Progenitor cell of endocrine pancreas (in vitro differentiated cells): ENCODE measurements at places on chromosomes 5 and 9. TPM values are rescaled to one million over a fixed set of nuclear protein-coding genes. Genes with fewer than 3 reads are reported as not detected.

INSL6 gene
- total RNA-seq, result not detected in 2 replicates

NEURL1B gene
- total RNA-seq, result 4.0 and 4.3 TPM in 2 replicates

TOR1A gene
- total RNA-seq, result 33.1 and 39.0 TPM in 2 replicates

SLC22A4 gene
- total RNA-seq, result 0.48 TPM in 1 of 2 replicates, not detected in the other

CAMK2A gene
- total RNA-seq, result not detected in 2 replicates

RAI14 gene
- total RNA-seq, result 116 and 121 TPM in 2 replicates

CNTFR gene
- 2.3 and 2.7 TPM in 2 replicates for total RNA-seq

DNA sequence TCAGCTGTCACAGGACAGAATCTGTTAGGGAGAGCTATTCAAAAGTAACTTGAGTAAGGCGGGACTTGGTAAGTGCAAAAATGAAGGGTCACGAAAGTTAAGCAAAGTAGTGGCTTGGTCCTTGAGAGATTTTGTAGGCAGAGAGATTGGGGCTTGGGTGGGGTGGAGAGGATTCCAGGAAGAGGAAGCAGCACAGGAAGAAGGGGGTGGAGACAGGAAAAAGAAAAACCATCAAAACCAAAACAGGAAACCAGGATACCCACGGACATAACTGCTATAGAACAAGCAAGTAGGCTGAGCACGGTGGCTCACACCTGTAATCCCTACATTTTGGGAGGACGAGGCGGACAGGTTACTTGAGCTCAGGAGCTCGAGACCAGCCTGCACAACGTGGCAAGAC lies 3.7 kb downstream of the ROPN1L start:
- no peak for DNase-seq

DNA sequence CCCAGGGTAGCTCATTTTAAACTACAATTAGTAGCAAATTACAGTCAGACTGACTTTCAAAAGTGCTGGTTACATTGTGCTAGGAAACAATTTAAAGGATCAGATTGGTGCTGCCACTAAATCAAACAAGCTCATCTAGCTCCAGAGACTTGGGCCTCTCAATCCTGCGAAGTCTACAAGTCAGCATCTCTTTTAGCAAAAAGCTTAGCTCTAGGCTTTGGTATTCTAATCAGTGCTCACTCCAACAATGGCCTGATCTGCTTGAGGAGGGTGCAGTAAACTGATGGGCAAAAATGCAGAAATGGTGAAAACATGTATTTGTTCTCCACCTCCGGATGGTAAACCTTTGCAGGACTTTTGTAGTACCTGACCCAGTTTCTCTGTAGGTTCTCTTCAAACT lies 47.0 kb upstream of the SEMA6A start:
- DNase-seq, result no peak

GRCh38 chr5:909086-909485 lies 16.4 kb downstream of the TRIP13 start:
- no peak for DNase-seq

- no peak for DNase-seq
Measured at GRCh38 chr5:39231705-39232525, 12.6 kb upstream of the FYB1 start.

- DNase-seq, result no peak
Measured at GRCh38 chr5:53879708-53880323, 319.4 kb downstream of the NDUFS4 start.

GRCh38 chr5:1833264-1834021 lies 32.2 kb downstream of the NDUFS6 start:
- DNase-seq, result no peak

- DNase-seq, result no peak
Measured at GRCh38 chr5:6786786-6787495, 73.7 kb downstream of the TENT4A start.

GRCh38 chr5:116528519-116529234 lies 45.9 kb downstream of the SEMA6A start:
- DNase-seq, result no peak

DNA sequence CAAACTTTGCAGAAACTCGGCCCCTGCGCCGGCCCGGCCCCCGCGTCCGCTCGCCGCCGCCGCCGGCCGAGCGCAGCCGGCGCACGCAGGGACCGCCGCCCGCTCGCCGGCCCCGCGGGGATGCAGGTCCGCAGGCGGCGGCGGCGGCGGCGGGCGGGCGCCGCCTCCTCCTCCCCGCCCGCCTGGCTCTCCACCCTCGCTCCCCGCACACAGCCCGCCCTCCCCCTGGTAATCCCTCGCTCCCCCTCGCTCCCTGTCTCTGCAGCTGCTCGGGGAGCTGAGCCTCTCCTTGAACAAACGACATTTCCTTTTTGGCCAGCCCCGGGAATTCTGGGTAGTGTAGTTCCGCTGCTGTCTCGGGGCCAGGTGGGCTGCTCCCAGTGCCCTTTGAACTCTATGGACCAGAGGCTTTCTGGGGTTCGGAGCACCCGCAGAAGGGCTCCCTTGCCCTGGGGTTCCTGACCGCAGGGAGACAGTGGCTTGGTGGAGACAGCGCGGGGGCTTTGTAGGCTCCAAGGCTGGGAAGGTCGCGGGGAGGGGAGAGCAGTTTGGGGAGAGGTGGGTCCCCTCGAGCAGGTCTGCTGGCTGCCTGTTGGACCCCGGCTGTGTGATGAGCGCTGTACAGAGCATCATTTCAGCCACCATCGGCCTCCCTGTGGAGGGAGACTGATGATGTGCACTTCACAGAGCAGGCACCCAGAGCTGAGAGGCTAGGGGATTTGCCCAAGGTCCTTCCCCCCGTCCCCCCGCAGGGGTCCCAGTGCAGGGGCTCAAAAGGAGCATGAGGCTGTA lies 1.8 kb upstream of the FAM78A start:
- DNase-seq, result peak; percentile 64

DNA sequence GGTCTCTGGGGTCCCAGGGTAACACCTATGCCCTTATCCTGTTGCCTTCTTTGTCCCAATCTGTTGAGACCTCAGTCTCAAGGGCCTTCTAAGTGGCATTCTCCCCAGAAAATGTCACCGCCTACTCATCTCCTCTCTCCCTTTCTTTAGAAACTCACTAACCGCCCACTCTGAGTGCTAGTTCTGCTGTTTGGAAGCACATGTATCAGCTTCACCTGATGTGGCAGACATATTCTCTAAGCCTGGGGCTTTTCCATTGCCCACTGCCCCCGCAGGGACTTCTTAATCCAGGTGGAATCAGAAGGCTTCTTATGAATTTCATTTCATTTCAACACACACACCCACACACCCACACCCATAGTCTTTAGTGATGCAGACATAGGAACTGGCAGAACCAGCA lies 165.1 kb downstream of the ASTN2 start:
- DNase-seq, result no peak

GRCh38 chr5:168950241-168950951 lies 350.5 kb downstream of the SLIT3 start:
- DNase-seq, result no peak

GRCh38 chr5:87807783-87808182 lies 395.1 kb upstream of the CCNH start:
- no peak for DNase-seq

GRCh38 chr9:113306566-113306965 lies 3.4 kb upstream of the RNF183 start:
- no peak for DNase-seq

DNA sequence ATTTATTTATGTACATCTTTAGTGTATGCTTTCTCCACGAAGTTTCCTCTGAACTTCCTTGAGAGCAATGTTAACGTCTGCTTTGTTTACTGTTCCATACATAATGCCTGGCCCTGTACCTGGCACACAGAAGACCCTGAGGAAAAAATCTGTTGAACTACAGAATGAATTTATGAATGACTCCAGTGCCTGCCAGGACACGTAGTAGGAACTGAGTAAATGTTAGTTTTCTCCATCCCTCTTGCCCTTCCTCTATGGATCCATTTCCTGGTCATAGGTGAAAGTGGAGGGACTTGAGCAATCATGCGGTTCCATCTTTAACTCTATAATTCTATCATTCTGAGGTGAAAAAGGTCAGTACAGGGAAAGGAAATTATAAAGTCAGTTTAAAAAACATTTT lies 117.7 kb downstream of the MAPKAP1 start:
- no peak for DNase-seq
